Activated naive CD8-positive, alpha-beta T cell treated with anti-CD3 and anti-CD28 coated beads, Interleukin-2, amount 10 ng/mL, durations not matched to agents 7 days and 5 days (primary cell): ENCODE measurements at places on chromosomes 16 and 17. TPM values are rescaled to one million over a fixed set of nuclear protein-coding genes. Genes with fewer than 3 reads are reported as not detected.
A peak's percentile ranks its signal among the peaks of the same experiment; 100 is the strongest.

- no peaks in the 10 kb centered on the region for H3K36me3 ChIP-seq
- no peak for DNase-seq
- H3K4me3 ChIP-seq, result no peak overlapping the region
- H3K27me3 ChIP-seq, result no peaks in the 10 kb centered on the region
These were observed 24.0 kb downstream of the CCDC42 start for GRCh38 chr17:8720596-8720995.

- no peak overlapping the region for H3K4me3 ChIP-seq
- H3K4me1 ChIP-seq, result no peaks in the 10 kb centered on the region
- peaks cover 6% of the 10 kb centered on the region for H3K27me3 ChIP-seq
- no peak overlapping the region for H3K27ac ChIP-seq
- no peak for DNase-seq
These were observed 400.0 kb downstream of the SOX9 start for GRCh38 chr17:72520665-72521303.

The KCNH4 gene
- 0.09 TPM for total RNA-seq

DNA sequence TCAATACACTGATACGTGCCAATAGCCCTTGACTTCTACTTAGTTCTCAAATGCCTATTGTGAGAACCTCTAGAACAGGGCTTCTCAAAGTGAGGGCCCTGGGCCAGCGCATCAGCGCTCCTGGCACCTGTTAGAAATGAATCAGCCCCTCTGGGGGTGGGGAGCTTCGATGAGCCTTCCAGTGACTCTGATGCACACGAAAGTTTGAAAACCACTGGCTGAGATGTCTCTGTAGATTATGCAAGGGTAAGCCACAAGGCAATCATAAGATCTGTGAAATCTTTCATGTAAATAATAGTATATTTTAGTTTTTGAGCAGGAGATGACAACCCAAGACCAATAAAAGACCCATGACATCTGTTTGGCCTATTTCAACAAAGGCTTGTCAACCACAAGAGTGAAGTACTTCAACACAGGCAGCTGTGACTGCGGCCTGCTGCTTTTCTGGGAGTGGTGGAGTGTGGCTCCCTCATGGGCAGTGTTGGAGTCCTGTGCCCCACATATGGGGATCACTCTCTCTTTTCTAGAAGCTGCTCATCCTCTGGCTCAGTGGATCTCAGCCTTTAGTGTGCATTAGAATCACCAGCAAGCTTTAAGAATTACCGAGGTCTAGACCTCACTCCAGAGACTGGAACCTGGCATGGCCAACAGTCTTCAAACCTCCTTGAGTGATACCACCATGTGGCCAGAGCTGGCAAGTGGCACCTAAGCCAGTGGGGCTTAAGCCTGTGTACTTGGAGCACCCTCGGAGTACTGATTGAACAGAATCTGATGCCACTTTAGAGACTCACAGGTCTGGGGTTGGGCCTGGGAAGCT, 5.8 kb downstream of the MTHFSD start:
- DNase-seq, result no peak
- no peak overlapping the region for H3K4me3 ChIP-seq
- H3K27ac ChIP-seq, result no peak overlapping the region
- H3K27me3 ChIP-seq, result no peaks in the 10 kb centered on the region
- H3K4me1 ChIP-seq, result peaks cover 13% of the 10 kb centered on the region
- H3K36me3 ChIP-seq, result peaks cover 10% of the 10 kb centered on the region

- no peak for DNase-seq
- peaks cover 2% of the 10 kb centered on the region for H3K27me3 ChIP-seq
- no peak overlapping the region for H3K4me3 ChIP-seq
- no peaks in the 10 kb centered on the region for H3K4me1 ChIP-seq
These were observed 55.9 kb downstream of the IRX6 start for GRCh38 chr16:55379876-55380390.

DNA sequence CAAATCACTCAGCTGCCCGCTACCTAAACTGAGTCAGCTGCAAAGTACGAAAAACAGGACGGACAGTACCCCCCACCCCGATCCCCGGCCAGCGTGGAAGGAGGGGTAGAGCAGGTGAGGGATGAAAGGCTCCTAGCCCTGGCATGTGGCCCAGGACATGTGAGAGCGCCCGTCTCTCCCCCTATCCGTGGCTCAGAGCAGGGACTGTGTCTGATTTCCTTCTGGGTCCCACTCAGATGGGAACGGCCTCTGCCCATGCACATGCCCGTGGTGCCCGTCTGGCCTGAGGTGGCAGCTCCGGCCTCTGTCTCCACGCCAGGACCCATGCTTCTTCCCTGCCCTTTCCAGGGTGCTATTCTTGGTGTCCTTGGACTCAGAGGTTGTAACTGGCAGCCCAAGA, 30.2 kb upstream of the RASD1 start:
- no peaks in the 10 kb centered on the region for H3K4me1 ChIP-seq
- no peaks in the 10 kb centered on the region for H3K27me3 ChIP-seq
- no peak for DNase-seq
- H3K36me3 ChIP-seq, result no peaks in the 10 kb centered on the region
- H3K27ac ChIP-seq, result no peak overlapping the region

DNA sequence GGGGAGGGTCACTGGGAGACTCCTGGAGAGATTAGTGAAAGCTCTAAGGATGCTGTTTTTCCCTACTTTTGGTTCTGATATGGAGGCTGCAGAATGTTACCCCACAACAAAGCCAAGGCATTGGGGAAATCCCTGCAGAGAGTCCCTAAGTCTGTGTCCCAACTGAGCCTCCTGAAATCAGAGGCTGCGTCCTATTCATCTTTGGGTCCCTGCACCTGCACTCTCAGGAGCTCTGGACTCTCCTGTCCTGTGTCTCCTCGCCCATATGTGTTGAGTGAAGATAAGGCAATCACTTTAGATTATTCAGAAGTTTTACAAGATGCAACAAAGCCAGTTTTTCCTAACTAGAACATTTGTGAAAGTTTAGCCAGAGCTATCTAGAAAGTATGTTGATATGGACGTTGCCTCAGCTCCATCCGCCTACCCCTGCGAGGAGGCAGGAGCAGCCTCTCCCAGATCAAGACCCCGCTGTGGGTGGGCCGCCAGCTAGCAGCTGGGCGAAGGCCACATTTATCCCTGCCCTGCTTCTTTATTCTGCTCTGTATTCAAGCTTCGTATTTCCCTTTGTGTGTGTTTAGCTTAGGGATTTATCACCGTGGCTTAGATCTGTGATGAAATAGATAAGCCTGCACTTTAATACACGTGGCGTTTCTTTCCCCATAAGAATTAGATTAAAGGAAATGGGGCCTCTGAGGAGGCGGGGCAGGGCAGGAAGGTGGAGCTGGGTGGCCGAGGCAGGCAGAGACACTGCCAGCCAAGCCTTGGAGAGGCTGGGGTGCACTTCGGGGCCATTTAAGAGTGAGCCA, 37.4 kb downstream of the SHISA6 start:
- no peaks in the 10 kb centered on the region for H3K4me1 ChIP-seq
- no peak overlapping the region for H3K27ac ChIP-seq
- H3K36me3 ChIP-seq, result no peaks in the 10 kb centered on the region
- H3K4me3 ChIP-seq, result no peak overlapping the region
- DNase-seq, result no peak

- peak overlapping the region; percentile 88 for H3K4me3 ChIP-seq
- H3K27ac ChIP-seq, result peak overlapping the region; percentile 68
- H3K36me3 ChIP-seq, result no peaks in the 10 kb centered on the region
- peaks cover 22% of the 10 kb centered on the region for H3K4me1 ChIP-seq
- no peak for DNase-seq
These were observed 13.7 kb downstream of the ZNF213 start for GRCh38 chr16:3148256-3149192.

- no peak for DNase-seq
- peaks cover 15% of the 10 kb centered on the region for H3K36me3 ChIP-seq
- peak overlapping the region; percentile 89 for H3K4me3 ChIP-seq
- H3K27ac ChIP-seq, result peak overlapping the region; percentile 98
- H3K4me1 ChIP-seq, result peaks cover 27% of the 10 kb centered on the region
These were observed 1.4 kb upstream of the AMZ2 start for GRCh38 chr17:68246271-68247028.

DNA sequence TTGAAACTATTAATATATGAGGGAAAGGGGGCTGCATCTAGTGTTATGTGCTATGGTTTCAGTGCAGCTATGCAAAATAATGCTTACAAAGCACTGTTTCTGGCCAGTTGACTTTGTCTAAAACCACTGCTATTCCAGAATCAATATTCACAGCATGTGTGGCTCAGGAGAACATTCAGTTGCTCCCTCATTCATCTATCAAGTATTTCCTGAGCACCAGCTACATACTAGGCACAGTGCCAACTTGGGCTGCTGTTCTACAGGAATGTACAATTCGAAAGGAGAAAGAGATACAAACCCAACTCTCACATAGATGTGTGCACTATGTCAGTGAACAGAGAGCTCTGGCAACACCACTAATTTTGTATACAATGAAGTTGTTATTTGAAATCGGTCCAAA, 183.0 kb downstream of the PHKB start:
- H3K27ac ChIP-seq, result no peak overlapping the region
- peaks cover 13% of the 10 kb centered on the region for H3K36me3 ChIP-seq
- no peak for DNase-seq
- H3K4me1 ChIP-seq, result peaks cover 14% of the 10 kb centered on the region
- no peak overlapping the region for H3K4me3 ChIP-seq
- H3K27me3 ChIP-seq, result no peaks in the 10 kb centered on the region

DNA sequence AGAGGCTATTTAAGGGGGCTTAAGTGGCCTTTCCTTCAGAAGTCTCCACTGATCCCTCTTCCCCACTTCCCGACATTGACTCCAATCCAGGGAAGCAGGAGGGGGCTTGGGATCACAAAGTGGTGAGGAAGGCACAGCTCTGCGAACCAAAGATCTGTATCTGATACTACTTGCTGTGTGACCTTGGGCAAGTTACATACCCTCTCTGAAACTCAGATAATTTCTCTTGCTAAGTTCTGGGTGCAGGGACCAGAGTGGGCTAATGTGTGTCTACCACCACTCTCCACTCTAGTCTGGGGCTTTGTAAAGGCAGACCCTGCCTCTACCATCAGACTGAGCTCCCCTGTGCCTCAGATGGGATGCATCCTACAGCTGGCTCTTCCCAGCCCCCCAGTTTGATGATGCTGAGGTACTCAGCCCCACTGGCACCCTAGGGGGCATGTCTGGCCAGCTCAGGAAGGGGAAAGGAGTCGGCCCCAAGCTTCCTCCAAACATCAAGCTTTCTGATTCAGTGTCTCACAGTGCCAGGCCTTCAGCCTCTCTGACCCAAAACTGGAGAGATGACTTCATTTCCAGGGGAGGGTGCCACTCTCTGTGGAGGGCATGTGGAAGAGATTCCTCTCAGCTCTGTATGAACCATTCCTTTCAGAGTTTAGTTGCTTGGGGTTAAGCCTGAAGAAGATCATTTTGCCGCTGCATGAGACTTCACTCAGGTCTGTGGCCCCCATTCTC, 10.9 kb downstream of the DLX4 start:
- no peaks in the 10 kb centered on the region for H3K36me3 ChIP-seq
- H3K4me3 ChIP-seq, result no peak overlapping the region
- DNase-seq, result no peak
- no peak overlapping the region for H3K27ac ChIP-seq
- no peaks in the 10 kb centered on the region for H3K4me1 ChIP-seq

The EVPLL gene
- total RNA-seq, result not detected

The TRIM25 gene
- 139 TPM for total RNA-seq

The ARL5C gene
- 0.11 TPM for total RNA-seq

- H3K27me3 ChIP-seq, result no peaks in the 10 kb centered on the region
- peaks cover 35% of the 10 kb centered on the region for H3K36me3 ChIP-seq
- H3K4me3 ChIP-seq, result no peak overlapping the region
- no peak for DNase-seq
These were observed 7.4 kb downstream of the POLR2A start for GRCh38 chr17:7491583-7491982.

DNA sequence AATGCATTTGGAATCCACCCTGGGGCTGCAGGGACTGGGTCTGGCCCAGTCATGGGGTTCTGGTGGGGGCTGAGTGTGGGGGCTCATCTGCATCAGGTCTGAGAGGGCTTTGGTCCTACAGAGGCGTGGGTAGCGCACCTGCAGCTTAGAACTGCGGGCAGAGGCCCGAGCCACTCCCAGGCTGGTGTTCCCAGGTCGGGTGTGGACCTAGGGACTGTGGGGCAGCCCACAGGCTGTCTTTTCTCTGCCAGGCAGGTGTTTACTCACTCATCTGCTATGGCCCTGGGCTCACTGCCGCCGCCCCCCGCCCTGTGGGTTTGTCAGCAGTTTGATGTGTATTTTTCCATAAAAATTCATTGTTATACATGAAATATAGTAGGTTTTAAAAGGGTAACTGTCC, 27.0 kb upstream of the DOC2B start:
- H3K27ac ChIP-seq, result no peak overlapping the region
- H3K4me3 ChIP-seq, result no peak overlapping the region
- H3K27me3 ChIP-seq, result peaks cover 8% of the 10 kb centered on the region
- no peaks in the 10 kb centered on the region for H3K36me3 ChIP-seq
- no peaks in the 10 kb centered on the region for H3K4me1 ChIP-seq

- peaks cover 2% of the 10 kb centered on the region for H3K27me3 ChIP-seq
- H3K4me1 ChIP-seq, result no peaks in the 10 kb centered on the region
- DNase-seq, result no peak
These were observed 138.4 kb upstream of the GSE1 start for GRCh38 chr16:85474621-85475217.

The TBC1D3E gene
- not detected for total RNA-seq

- peaks cover 6% of the 10 kb centered on the region for H3K27me3 ChIP-seq
- H3K4me1 ChIP-seq, result no peaks in the 10 kb centered on the region
- DNase-seq, result no peak
- no peak overlapping the region for H3K4me3 ChIP-seq
These were observed 12.5 kb upstream of the FAM171A2 start for GRCh38 chr17:44376124-44376523.

DNA sequence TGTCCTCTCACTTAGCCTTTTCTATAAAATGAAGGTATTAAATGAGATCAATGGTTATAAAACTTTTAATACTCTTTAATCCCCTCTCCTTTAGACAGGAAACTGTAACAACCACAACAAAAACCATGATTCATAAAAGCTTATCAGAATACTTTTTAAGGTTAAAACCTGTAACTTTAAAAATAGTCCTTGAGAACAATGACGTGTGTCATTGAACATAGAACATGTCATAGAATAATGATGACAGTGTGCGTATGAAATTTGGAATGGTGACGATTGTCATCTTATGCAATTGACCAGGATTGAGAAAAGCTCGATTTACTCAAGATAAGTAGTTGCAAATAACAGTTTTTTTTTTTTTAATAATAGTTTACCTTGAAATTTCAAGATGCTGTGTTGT, 94.1 kb downstream of the PLCG2 start:
- no peak for DNase-seq
- H3K36me3 ChIP-seq, result no peaks in the 10 kb centered on the region
- no peak overlapping the region for H3K27ac ChIP-seq
- peaks cover 13% of the 10 kb centered on the region for H3K4me1 ChIP-seq
- no peaks in the 10 kb centered on the region for H3K27me3 ChIP-seq
- H3K4me3 ChIP-seq, result no peak overlapping the region

The KRTAP9-8 gene
- not detected for total RNA-seq

DNA sequence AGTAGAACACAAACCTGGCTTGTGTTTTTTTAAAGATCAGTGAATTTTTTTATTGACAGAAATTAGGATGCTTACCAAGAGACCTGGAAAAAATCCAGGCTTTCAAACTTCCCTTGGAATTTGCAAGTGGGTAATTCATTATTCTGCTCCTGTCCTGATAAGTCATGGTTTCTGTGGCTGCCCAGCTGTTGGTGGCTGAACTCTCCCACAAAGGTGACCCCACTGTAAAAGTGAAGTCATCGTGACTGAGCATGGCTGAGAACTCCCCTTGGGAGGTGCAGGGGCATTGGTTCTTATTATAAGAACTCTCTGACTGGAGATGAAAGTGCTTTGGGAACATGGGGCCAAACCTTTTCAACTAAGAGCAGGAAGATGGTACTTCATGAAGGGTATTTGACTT, 46.6 kb upstream of the TANC2 start:
- H3K4me3 ChIP-seq, result no peak overlapping the region
- peaks cover 10% of the 10 kb centered on the region for H3K27me3 ChIP-seq
- H3K27ac ChIP-seq, result no peak overlapping the region
- DNase-seq, result no peak
- H3K4me1 ChIP-seq, result no peaks in the 10 kb centered on the region
- H3K36me3 ChIP-seq, result no peaks in the 10 kb centered on the region

The MGAT5B gene
- total RNA-seq, result 0.43 TPM
